Activated naive CD8-positive, alpha-beta T cell treated with anti-CD3 and anti-CD28 coated beads, Interleukin-2, amount 10 ng/mL, durations not matched to agents 7 days and 5 days (primary cell): ENCODE measurements at places on chromosomes 5 and 9.

DNA sequence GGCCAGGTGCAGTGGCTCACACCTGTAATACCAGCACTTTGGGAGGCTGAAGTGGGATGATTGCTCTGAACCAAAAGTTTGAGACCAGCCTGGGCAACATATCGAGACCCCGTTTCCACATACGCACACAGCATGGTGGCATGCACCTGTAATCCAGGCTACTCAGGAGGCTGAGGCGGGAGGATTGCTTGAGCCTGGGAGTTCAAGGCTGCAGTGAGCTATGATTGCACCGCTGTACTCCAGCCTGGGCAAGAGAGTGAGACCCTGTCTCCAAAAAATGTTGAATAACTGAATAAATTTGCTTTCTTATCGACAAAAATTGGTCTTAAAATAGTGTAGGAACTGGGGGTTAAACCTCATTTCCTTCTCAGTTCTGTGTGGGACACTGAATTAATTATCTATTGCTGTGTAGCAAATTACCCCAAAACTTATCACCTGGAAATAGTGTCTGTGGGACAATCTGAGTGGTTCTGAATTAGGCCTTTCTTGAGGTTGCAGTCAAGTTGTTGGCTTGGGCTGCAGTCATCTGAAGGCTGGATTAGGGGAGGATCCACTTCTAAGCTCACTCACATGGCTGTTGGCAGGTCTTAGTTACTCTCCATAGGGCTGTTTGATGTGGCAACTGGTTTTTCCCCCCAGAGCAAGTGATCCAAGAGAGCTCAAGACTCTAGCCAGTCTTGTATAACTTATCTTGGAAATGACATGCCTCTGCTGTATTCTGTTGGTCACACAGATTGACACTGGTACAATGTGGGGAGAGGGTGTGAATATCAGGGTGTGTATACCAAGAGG, 2.0 kb downstream of the SNX30 start:
- no peak for DNase-seq
- peaks cover 71% of the 10 kb centered on the region for H3K4me1 ChIP-seq
- peak overlapping the region; percentile 83 for H3K4me3 ChIP-seq

GRCh38 chr9:134427153-134427782, 101.0 kb downstream of the RXRA start:
- H3K4me3 ChIP-seq, result no peak overlapping the region
- H3K27me3 ChIP-seq, result no peaks in the 10 kb centered on the region
- no peaks in the 10 kb centered on the region for H3K36me3 ChIP-seq
- no peak for DNase-seq

DNA sequence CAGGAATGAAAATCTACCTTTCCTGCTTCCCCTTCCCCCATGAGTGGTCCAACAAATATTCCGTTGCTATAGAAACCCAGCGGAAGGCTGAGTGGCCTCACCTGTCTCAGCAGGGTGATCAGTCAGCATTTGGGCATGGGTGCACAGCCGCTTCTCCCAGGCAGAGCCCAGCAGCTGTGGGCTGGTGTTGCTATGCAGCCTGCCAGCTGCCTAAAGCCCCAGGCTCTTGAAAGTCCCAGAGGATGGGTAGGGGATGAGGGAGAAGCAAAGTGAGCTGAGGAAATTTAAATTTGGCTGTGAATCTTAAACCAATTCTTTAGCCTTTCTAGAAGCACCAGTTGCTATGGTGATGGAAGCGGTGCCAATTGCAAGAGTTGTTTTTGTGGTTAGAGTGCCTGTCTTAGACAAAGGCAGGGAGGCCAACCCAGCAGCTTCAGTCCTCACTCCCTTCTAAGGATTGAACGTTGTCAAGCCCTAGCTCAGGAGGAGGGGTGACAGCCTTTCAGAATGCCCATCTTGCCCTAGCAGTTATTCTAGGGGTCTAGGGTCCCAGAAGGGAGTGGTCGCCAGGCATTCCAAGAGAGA, 151.5 kb upstream of the PITX1 start:
- H3K27me3 ChIP-seq, result peaks cover 32% of the 10 kb centered on the region
- no peaks in the 10 kb centered on the region for H3K36me3 ChIP-seq
- H3K4me3 ChIP-seq, result no peak overlapping the region
- no peak for DNase-seq
- no peaks in the 10 kb centered on the region for H3K4me1 ChIP-seq
- H3K27ac ChIP-seq, result no peak overlapping the region

- H3K4me3 ChIP-seq, result no peak overlapping the region
- H3K27me3 ChIP-seq, result peaks cover 3% of the 10 kb centered on the region
- no peak for DNase-seq
These were observed 177.2 kb downstream of the ERCC6L2 start for GRCh38 chr9:96052686-96053085.

GRCh38 chr5:143056339-143056704, 286.1 kb downstream of the ARHGAP26 start:
- H3K27me3 ChIP-seq, result peaks cover 2% of the 10 kb centered on the region
- H3K27ac ChIP-seq, result no peak overlapping the region
- peaks cover 5% of the 10 kb centered on the region for H3K4me1 ChIP-seq
- no peak for DNase-seq
- no peak overlapping the region for H3K4me3 ChIP-seq
- peaks cover 38% of the 10 kb centered on the region for H3K36me3 ChIP-seq

- no peak overlapping the region for H3K27ac ChIP-seq
These were observed 238.1 kb downstream of the ELAVL2 start for GRCh38 chr9:23587903-23588302.

GRCh38 chr5:83430130-83431010, 41.2 kb upstream of the VCAN start:
- no peak overlapping the region for H3K27ac ChIP-seq
- no peak overlapping the region for H3K4me3 ChIP-seq
- DNase-seq, result peak; percentile 37
- peaks cover 9% of the 10 kb centered on the region for H3K27me3 ChIP-seq
- H3K4me1 ChIP-seq, result no peaks in the 10 kb centered on the region
- no peaks in the 10 kb centered on the region for H3K36me3 ChIP-seq

GRCh38 chr5:131959906-131960305, 14.4 kb upstream of the MEIKIN start:
- peaks cover 2% of the 10 kb centered on the region for H3K27me3 ChIP-seq
- H3K27ac ChIP-seq, result no peak overlapping the region

DNA sequence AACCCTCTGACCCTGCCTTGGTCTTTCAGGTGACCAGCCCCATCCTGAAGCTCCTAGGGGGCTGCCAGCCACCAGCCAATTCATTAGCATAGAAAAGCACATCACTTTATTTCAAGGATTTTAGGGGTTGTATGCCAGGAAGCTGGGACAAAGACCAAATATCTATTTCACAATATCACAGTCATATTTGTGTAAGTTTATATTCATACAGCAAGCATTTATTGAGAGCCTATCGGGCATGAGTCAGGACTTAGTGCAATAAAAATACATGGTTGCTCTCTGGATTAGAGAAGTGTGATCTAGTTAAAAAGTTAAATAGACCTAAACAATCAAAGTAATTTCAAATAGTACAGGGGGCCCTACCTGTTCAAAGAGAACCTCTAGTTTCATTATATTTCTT, 113.8 kb downstream of the ERCC6L2 start:
- H3K4me3 ChIP-seq, result no peak overlapping the region
- H3K36me3 ChIP-seq, result peaks cover 36% of the 10 kb centered on the region
- H3K4me1 ChIP-seq, result no peaks in the 10 kb centered on the region

GRCh38 chr9:115200711-115201505, 83.0 kb upstream of the TNC start:
- no peaks in the 10 kb centered on the region for H3K4me1 ChIP-seq
- H3K27ac ChIP-seq, result no peak overlapping the region
- H3K36me3 ChIP-seq, result no peaks in the 10 kb centered on the region
- peaks cover 33% of the 10 kb centered on the region for H3K27me3 ChIP-seq
- no peak overlapping the region for H3K4me3 ChIP-seq

GRCh38 chr9:68957479-68957878, 56.4 kb downstream of the PRKACG start:
- H3K4me1 ChIP-seq, result peaks cover 4% of the 10 kb centered on the region
- no peak for DNase-seq
- H3K27ac ChIP-seq, result no peak overlapping the region
- peaks cover 20% of the 10 kb centered on the region for H3K27me3 ChIP-seq
- no peaks in the 10 kb centered on the region for H3K36me3 ChIP-seq
- no peak overlapping the region for H3K4me3 ChIP-seq

GRCh38 chr9:15746905-15747304, 194.1 kb downstream of the CCDC171 start:
- no peaks in the 10 kb centered on the region for H3K27me3 ChIP-seq
- H3K27ac ChIP-seq, result no peak overlapping the region
- no peak for DNase-seq
- peaks cover 2% of the 10 kb centered on the region for H3K36me3 ChIP-seq
- H3K4me3 ChIP-seq, result no peak overlapping the region
- no peaks in the 10 kb centered on the region for H3K4me1 ChIP-seq
